ENCODE measurements at places on chromosomes 11 and 22. TPM values are rescaled to one million over a fixed set of nuclear protein-coding genes. Genes with fewer than 3 reads are reported as not detected.
A peak's percentile ranks its signal among the peaks of the same experiment; 100 is the strongest.

DNA sequence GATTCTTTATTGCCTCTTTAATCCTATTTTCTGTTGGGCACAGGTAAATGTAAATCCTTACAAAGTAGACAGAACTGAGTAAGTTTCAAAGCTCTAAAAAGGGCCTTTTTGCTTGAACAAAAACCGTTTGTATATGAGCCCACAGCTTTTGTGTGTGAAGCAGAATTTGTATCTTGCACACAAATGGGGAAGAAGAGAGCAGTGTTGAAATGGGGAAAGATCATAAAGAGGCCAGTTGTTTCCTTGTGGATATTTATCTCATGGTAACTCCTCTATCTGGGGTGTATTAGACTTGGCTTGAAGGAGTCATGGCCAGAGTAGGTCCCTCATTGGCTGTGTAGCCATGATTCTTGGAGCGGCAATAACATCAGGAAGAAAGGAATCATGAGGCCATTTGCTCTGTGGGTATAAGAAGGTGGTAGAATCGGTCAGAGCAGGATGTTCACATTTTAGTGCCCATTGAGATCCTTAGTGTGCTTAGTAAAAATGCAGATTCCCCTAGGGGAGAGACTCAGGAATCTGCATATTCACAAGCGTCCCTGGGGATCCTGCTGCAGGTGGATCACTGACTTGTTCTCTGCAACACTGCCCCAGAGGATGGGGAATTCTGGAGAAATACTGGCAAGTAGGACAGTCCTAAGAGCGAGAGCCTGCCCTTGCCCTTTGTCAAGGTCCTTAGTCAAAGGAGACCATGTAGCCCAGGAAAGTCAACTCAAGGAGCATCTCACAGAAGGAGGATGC, 126.5 kb downstream of the LDLRAD3 start:
- H3K36me3 ChIP-seq, result no peaks in the 10 kb centered on the region
- H3K4me3 ChIP-seq, result no peak overlapping the region
- no peak overlapping the region for H3K27ac ChIP-seq
- no peak for DNase-seq
- H3K4me1 ChIP-seq, result peaks cover 15% of the 10 kb centered on the region

DNA sequence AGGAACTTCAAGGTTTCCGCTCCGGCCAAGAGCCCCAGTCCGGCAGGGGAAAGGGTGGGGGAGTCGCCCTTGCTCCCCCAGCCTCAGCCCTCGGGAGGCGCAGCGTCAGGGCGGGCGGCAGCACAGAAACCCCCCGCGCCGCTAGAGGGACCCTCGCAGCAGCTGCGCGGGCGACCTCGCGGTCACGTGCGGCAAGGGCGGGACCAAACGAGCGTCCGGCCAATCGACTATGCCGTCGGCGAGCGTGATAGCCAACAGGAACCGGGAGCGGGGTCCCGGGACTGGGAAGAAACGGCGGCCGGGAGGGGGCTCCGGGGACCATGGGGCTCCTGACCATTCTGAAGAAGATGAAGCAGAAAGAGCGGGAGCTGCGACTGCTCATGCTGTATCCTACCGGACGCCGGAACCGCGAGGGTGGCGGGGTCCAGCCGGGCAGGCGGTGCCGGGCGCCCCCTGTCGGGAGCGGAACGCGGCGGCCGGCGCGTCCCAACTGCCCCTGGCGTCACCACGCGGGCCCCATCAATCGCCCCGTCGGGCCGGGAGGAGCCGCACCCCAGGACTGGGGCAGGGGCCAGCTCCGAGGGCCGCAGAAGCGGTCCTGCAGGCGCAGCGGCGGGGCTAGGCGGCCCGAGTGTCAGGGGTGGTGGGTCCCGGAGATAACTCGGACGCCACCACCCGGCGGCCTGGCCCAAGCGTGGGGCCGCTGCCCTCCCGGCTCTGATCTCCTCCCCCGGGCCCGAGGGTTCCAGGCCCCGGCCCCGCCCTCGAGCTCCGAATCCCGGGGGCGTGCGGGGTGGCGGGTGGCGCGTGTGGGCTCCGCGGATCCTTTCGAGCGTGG, at the start of gene ARL2:
Gene ARL2 (plus strand): TSS at position 273 of the 838 bp plus-strand sequence. CDS start 48 bp downstream, at position 321.
- peaks cover 25% of the 10 kb centered on the region for H3K4me1 ChIP-seq
- peak within 1 kb of the TSS; percentile 99 for H3K27ac ChIP-seq
- H3K4me3 ChIP-seq, result peak within 1 kb of the TSS; percentile 67
- H3K27me3 ChIP-seq, result no peaks in the 10 kb centered on the region
- peaks cover 9% of the 10 kb centered on the region for H3K36me3 ChIP-seq
- peak; percentile 95 for DNase-seq

Gene MMP12
- total RNA-seq, result not detected

DNA sequence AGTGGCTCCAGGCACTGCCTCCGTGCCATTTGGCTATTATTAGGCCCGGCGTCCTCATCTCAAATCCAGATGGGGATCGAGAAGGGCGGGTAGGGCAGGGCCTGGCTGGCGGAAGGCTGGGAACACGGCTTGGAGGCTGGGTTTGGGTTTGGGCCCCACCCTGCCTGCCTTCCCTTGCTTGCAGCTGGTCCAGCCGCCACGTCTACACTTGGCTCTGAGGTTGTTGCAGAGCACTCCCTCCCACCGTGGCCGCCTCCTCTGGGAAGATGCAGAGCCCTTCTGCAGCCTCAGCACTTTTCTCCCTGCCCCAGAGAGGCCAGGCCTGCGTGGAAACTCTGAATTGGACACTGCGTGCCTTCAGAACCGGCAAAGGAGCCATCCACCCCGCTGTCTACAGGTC, 5.2 kb upstream of the SMTN start:
- peak overlapping the region; percentile 73 for H3K27ac ChIP-seq
- DNase-seq, result peak; percentile 91
- no peaks in the 10 kb centered on the region for H3K36me3 ChIP-seq
- H3K27me3 ChIP-seq, result no peaks in the 10 kb centered on the region
- H3K4me1 ChIP-seq, result peaks cover 8% of the 10 kb centered on the region

DNA sequence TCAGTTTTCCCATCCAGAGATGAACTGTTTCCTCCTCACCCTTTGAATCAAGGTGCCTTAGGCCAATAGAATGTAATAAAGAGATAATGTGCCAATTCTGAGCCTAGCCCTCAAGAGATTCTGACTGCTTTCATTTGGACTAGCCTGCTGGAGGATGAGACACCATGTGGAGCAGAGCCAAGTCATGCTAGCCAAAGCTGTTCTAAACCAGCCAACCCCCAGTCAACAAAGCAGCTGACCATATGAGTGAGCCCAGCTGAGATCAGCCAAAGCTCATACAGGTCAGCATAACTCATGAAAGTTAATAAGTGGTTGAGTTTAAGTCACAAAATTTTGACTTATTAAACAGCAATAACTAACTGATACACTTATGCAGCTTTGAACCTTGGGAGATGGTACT, 66.7 kb upstream of the DBX1 start:
- no peaks in the 10 kb centered on the region for H3K27me3 ChIP-seq
- H3K4me1 ChIP-seq, result no peaks in the 10 kb centered on the region
- no peaks in the 10 kb centered on the region for H3K36me3 ChIP-seq
- no peak overlapping the region for H3K4me3 ChIP-seq

Gene KRTAP5-1
- total RNA-seq, result not detected

DNA sequence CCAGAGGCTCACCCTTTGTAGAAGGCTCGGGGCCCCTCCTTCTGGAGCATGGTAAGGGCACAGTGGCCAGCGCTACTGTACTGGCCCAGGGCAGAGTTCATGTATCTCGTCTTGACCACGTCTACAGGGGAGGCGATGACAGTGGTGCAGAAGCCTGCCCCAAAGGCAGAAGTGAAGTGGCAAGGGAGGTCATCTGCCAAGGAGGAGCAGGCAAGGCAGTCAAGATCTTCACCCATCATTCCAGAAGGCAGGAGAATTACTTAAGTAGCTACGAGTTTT, 7.2 kb downstream of the UCP2 start:
- no peak overlapping the region for H3K4me3 ChIP-seq
- DNase-seq, result no peak
- peaks cover 15% of the 10 kb centered on the region for H3K36me3 ChIP-seq
- H3K27me3 ChIP-seq, result no peaks in the 10 kb centered on the region

DNA sequence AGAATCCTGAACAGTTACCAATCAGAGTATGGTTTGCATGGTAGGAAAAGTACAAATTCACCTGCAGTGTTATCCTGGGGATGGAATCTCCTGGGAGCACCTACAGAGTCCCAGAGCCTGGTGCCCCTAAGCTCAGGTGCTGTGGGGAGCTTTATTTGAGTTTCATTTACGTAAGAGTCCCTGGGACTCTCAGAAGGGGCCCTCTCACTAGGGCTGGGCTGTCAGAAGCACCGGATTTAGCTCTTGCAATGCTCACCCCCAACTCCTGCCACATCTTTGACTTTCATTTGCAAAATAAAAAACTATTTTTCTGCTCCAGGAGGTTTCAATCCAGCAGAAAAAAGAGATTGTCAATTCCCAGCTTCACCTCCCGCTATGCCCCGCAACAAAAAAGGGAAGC, 569.8 kb upstream of the B3GAT1 start:
- no peak for DNase-seq
- no peak overlapping the region for H3K27ac ChIP-seq
- no peak overlapping the region for H3K4me3 ChIP-seq
- H3K36me3 ChIP-seq, result no peaks in the 10 kb centered on the region
- no peaks in the 10 kb centered on the region for H3K27me3 ChIP-seq
- H3K4me1 ChIP-seq, result no peaks in the 10 kb centered on the region

Gene WT1
- total RNA-seq, result 4.3 TPM

DNA sequence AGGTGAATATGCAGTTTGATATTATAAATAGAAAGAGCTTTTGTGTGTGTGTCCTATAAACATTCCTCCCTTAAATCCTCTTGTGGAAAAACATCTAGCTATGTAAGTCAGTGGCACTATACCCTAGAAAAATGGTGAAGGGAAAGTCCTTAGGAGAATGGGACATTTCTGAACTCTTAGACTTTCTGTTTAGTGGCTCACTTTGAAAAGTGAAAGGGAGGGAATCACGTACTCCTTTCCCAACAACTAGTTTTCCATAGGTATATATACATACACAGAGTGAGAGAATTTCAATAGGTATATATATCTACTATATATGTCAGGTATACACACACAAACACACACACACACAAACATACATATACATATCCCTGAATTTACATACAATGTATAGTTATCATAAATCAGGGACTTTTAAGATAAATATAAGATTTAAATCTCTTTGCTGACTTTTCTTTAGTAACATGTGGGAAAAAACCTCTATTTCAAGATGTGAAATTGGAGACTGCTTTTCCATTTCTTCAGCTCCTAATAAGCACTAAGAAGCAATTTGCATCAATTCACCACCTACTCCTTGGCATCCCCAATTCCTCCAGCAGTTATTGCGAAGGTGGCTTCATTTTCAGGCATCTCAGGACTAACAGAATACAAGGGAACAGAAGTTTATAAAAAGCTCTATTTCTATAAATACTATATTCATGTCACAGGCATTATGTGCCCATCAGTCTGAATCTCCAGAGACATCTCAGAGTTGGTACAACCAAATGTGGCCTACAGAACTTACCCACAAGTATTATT, 13.5 kb upstream of the DDX17 start:
- no peaks in the 10 kb centered on the region for H3K36me3 ChIP-seq
- no peaks in the 10 kb centered on the region for H3K4me1 ChIP-seq
- no peak overlapping the region for H3K27ac ChIP-seq
- no peaks in the 10 kb centered on the region for H3K27me3 ChIP-seq
- no peak for DNase-seq
- H3K4me3 ChIP-seq, result no peak overlapping the region

Data from heart left ventricle (tissue), 16 donors.